Right ventricle myocardium inferior (tissue), 1 donor: ENCODE measurements at places on chromosomes 4 and X. TPM values are rescaled to one million over a fixed set of nuclear protein-coding genes. Genes with fewer than 3 reads are reported as not detected.

- DNase-seq, result no peak
Observed at GRCh38 chr4:120671538-120671937, 251.0 kb downstream of the PRDM5 start.

- DNase-seq, result no peak
Observed at GRCh38 chr4:25085671-25086070, 54.9 kb upstream of the LGI2 start.

- DNase-seq, result no peak
Observed at GRCh38 chr4:30191902-30192301, 528.3 kb upstream of the PCDH7 start.

- no peak for DNase-seq
Observed at GRCh38 chr4:33425936-33426335, 2705.8 kb downstream of the PCDH7 start.

GRCh38 chr4:22850630-22851029 lies 157.9 kb downstream of the GBA3 start:
- no peak for DNase-seq

- no peak for DNase-seq
Observed at GRCh38 chrX:55279832-55280231, 15.1 kb upstream of the PAGE3 start.

GRCh38 chr4:96146686-96147085 lies 306.8 kb downstream of the PDHA2 start:
- no peak for DNase-seq

- no peak for DNase-seq
Observed at GRCh38 chrX:154018518-154019060, 1.1 kb downstream of the IRAK1 start.

- DNase-seq, result no peak
Observed at GRCh38 chr4:22412013-22412412, 103.9 kb downstream of the ADGRA3 start.

- no peak for DNase-seq
Observed at GRCh38 chr4:25090516-25090915, 59.8 kb upstream of the LGI2 start.

DNA sequence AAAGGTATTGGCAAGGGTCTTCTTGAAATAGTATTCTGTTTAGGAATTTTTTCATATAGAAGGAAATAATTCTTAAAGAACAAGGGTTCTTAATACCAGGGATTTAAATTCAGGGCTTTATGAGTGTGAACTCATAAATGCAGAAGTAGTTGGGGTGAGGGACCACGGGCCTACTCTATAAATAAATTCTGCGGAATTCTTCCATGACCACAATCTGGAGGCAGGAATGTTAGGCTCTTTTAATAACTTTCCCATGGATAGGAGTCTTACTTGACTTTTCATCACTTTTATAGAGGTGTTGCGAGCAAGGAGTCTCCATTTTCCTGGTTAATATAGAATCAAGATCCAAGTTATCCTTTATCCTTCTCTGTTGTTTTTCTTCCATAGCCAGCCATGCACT lies 76.7 kb upstream of the SLC4A4 start:
- no peak for DNase-seq

DNA sequence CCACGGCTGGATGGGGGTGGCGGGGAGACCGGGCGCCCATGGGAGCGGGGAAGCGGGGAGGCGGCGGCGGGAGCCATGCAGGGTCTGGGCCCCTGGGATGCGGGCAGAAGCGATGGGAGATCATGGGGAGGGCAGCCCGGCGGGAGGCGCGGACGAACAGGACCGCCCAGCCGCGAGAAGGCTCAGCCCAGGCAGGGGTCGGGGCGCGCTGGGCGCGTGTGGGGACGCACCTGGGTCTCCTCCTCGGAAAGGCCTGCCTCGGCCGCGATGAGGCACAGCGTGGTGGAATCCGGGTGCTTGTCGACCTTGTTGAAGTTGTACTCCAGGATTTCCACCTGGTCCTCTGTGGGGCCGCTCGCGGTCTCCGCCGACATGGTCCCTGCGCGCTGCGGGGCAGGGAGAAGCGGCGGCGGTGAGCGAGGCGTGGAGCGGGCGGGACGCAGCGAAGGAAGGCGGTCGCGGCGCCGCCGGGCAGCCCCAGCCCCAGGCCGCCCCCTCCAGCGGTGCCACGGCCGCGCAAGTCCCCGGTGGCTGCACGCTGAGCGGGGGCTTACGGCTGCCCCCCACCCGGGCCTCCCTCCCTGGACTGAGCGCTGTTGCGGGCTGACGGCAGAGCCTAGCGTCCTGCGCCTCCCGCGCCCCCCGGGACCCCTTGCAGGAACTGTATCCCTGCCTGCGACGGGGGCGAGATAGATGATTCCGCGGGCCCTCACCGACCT lies 25.3 kb downstream of the HOPX start:
- DNase-seq, result no peak

DNA sequence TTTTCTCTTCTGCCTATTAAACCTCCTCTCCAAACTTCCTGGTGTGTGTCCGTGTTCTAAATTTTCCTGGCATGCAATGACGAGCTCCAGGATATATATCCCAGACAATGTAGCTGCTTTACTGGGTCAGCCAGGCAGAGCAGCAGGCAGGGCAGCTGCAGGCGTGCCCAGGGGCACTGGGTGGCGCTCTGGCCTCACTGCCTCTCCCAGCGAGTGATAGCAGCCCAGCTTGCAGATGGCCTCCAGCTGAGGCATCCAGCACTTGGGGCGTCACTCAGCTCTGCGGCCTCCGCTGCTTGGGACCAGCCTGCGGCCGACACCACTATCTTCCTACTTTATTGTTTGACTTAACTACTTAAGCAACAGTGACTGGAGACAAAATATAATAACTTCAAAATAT lies 23.0 kb upstream of the UBA6 start:
- no peak for DNase-seq

- DNase-seq, result no peak
Observed at GRCh38 chr4:148944839-148945219, 502.6 kb upstream of the NR3C2 start.

- no peak for DNase-seq
Observed at GRCh38 chr4:36187723-36188333, 56.5 kb downstream of the ARAP2 start.

- no peak for DNase-seq
Observed at GRCh38 chrX:153303276-153304262, 18.0 kb downstream of the PNMA6F start.

GRCh38 chr4:20158195-20158594 lies 93.5 kb upstream of the SLIT2 start:
- DNase-seq, result no peak

DNA sequence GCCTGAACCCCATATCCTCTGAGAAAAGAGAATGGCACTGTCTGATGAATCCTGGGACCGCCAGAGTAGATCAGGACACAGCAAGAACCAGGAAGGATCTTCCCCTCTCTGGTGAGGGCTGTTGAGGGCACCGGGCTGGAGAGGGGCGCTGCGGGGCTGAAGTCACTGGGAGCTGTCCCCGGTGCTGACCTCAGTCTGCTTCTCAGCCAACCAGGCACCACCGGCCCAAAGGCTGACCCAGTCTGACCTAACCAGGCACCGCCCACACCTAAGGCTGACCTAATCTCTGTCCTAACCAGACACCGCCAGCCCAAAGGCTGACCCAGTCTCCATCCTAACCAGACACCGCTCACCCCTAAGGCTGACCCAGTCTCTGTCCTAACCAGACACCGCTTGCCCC lies 82.8 kb downstream of the CPZ start:
- DNase-seq, result no peak

DNA sequence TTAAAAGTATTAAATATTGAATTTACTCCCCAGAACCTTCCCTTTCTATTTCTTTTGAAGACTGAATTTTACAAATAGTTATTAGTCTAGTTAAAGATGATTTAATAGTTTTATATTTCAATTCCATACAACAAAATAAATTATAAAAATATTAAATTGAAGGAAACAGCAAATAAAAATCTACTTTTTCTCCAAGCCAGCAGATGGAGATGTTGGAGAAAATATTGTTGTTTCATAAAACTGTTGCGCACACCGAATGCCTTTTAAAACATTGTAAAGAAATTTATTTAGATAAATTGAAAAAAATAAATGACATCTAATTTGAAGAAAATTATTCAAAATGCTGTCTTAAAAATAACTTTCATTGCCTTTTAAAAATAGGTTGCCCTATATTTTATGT lies 5.5 kb downstream of the GRIA2 start:
- DNase-seq, result no peak

- no peak for DNase-seq
Observed at GRCh38 chr4:5467111-5467510, 241.2 kb downstream of the EVC2 start.

GRCh38 chr4:24743206-24743605 lies 52.2 kb upstream of the SOD3 start:
- DNase-seq, result no peak

GRCh38 chr4:2961811-2962441 lies 1.3 kb downstream of the NOP14 start:
- no peak for DNase-seq

MAGEA2 gene
- not detected for total RNA-seq

DCX gene
- total RNA-seq, result not detected

MGARP gene
- 0.27 TPM for total RNA-seq

PLRG1 gene
- total RNA-seq, result 36.2 TPM

MTHFD2L gene
- total RNA-seq, result 10.1 TPM

GSX2 gene
- not detected for total RNA-seq

SLC39A8 gene
- total RNA-seq, result 3.1 TPM

CCNG2 gene
- total RNA-seq, result 8.5 TPM

SOX3 gene
- total RNA-seq, result not detected

TMPRSS11D gene
- total RNA-seq, result not detected

MAGEE1 gene
- 2.2 TPM for total RNA-seq

GK2 gene
- not detected for total RNA-seq

UGT2B17 gene
- not detected for total RNA-seq
